ENCODE measurements at places on chromosomes 3 and 15.
A peak's percentile ranks its signal among the peaks of the same experiment; 100 is the strongest.

GRCh38 chr3:23442598-23443383 lies 239.7 kb downstream of the UBE2E2 start:
- no peak for DNase-seq

GRCh38 chr3:181919375-181919774 lies 207.7 kb downstream of the SOX2 start:
- no peak for DNase-seq

GRCh38 chr15:92648190-92648875 lies 7.2 kb downstream of the FAM174B start:
- peak; percentile 18 for DNase-seq

DNA sequence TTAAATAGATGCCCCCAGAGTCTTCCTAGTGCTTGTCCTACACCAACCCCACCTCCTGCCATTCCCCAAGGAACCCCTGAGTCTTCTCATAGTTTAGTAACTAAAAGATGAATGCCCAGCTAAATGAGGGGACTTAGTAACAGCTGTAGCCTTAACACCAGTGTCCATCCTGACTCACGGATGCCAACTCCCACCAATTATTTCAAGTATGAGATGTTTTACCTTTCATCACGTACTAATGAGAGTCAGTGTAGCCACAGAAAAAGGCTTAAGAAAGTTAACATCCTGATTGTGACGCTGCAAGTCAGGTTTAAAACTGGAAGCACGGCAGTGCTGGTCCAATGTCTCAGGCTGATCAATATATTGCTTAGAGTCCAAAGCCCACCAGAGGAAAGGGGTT lies 109.9 kb downstream of the FMN1 start:
- no peak for DNase-seq

DNA sequence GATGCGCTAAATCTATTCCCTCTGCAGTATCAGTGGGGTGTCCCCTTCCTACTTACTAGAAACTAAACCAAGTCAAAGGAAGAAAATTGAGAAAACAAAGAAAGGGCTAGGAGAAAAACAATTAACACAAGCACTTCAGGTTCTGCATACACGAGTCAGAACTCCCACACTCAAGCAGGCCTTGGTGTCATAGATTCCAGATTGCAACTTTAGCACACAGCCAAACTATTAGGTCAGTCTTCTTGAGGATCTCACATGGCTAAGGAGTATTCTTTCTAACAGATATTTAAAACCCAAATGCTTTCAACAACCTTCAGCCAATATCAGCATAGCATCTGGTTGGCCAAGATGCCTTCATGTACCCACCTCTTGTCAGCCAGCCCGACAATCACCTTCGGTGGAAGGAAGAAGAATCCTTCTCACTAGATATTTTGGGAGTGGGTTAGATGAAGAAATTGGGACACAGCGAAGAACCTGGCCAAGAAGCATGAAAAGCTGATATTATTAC lies 340.0 kb downstream of the VPS13C start:
- no peak for DNase-seq

DNA sequence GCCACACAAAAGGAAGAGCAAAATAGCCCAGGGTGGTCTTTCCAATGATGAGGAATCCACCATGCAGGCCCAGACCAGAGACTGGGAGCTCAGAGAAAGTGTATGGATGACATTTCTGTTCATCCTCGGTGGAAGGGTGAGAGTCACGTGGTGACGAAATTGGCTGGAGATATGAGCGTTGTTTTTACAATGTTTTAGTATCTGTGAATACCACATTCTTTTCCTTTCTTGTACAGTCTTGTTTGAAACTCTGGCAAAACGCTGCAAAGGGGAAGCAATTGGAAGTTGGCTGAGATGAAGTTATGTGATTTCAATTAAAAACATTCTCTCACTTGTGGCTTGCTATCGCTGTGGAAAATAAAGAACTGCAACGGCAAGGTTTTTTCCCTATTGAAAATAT lies 137.5 kb downstream of the MAGI1 start:
- no peak for DNase-seq

DNA sequence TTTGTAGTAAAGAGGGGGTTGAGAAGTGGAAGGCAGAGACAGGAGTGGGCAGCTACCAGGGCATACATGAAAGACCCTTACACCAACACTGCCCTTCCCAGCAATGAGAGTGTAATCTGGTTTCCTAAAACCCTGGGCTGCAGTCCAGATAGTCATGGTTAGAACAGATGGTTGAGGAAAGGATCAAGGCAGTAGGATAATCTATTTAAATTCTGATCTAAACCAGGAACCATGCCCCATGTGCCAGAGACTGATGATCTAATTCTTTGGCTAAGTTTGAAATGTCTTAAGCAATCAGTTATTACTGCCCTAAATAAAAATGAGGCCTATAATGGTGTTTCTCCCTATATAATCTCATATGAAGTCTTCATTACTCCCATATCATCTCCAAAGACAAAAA lies 59.6 kb downstream of the PRTG start:
- no peak for DNase-seq

GRCh38 chr3:160784853-160785252 lies 28.8 kb downstream of the PPM1L start:
- no peak for DNase-seq

- DNase-seq: no peak
These were observed 30.4 kb downstream of the VGLL4 start for GRCh38 chr3:11613319-11613718.

DNA sequence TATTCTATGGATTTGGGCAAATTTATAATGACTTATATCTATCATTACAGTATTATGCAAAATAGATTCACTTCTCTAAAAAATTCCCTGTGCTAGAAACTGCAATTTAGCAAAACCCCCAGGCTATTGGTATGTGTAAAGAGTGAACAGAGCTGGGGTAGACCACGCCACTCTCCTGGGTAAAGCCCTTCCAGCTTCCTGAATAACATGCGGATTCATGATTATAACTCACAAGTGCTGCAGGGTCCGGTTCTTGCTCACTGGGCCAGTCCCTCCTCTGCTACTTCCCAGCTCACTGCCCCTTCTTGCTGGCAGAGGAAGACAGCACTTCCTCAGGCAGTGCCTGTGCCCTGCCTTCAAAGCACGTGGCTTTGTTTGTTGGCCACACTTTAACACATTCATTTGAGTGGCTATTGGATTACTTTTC lies 4.1 kb downstream of the CD80 start:
- DNase-seq: no peak

DNA sequence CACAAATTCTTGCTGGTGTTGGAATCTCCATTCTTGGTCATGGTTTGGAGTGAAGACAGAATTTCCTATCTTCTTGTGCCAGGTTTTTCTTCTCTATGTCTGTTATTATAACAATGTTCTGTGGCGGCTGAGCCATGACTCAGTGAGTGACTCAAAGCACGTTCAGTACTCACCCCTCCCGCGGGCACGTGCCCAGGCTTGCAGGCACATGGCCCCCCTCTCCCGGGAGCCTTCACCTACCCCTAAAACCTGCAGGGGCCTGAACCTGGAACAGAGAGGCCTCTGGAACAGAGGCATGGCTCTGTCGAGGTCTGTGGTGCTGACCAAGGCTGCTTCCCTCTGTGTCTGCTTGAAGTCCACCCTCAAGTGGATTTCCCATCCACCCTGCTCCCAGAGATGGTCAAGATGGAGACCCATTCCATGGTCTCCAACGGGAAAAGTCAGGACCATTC lies 27.6 kb downstream of the PLXNB1 start:
- no peak for DNase-seq

GRCh38 chr3:183349421-183350157 lies 78.8 kb downstream of the MCF2L2 start:
- no peak for DNase-seq

GRCh38 chr3:1330107-1330506 lies 237.3 kb downstream of the CNTN6 start:
- DNase-seq: no peak

DNA sequence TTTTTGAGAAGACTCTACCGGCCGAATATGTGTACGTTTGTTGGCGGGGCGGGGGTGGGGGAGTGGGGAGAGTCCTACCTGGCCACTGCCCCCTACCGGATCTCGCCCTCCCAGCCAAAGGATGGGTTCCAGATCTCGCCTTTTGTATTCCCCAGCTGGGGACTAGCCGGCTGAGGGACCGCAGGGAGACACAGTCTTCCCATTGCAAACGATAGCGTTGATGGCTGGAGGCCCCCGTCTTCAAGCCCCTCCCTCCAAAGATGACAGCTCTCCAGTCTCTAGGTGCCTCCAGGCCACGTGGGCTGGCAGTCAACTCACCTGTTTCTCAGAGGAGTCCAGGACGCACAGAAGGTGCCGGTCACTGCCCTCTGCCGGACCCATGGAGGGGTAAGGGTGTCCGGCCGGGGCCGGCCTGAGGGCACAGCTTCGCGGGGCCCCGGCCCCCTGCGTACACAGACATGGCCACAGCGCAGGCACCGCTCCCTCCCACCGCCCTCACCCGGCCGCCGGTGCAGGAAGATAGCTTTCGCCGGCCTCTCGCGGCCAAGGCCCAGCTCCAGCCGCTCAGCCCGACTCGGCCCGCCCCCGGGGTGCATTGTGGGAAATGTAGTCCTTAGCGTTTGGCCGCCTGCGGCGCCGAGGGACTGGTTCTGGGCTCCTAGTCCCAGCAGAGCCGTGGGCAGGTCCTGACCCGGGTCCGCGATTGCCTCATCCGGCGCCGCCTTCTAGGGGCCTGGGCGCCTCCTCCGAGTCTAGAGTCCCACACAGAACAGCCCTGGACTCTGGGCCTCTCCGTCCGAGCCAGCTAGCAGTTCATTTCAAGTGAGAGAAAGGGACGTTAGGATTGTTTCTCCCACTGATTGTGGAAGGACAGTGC lies at the start of gene MON1A:
MON1A (minus strand) TSS at position 521 of the 877 bp plus-strand sequence. CDS start 16,465 bp downstream, outside the sequence.
- peak; percentile 70 for DNase-seq

GRCh38 chr3:2950159-2950558 lies 160.0 kb downstream of the IL5RA start:
- no peak for DNase-seq

GRCh38 chr3:114496021-114496434 lies 202.2 kb downstream of the TIGIT start:
- DNase-seq: no peak

DNA sequence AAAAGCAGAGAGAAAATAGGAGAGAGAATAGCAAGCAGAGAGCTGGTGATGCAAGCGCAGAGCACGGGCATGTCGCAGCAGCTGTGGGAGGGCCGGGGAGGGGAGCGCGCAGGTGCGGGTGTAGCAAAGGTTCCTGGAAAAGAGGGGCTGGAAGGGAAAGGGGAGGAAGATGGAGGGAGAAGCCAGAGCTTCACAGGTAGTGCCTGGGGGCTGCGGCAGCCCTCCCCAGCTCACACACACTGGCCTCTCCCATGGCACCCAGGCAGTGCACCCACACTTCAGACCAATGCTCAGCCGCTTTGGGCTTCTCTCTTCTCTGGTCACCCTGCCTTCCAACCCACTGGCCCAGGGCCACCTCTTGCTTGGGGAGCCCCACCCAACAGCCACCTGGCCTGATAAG lies 72.1 kb downstream of the ADAMTS7 start:
- no peak for DNase-seq

DNA sequence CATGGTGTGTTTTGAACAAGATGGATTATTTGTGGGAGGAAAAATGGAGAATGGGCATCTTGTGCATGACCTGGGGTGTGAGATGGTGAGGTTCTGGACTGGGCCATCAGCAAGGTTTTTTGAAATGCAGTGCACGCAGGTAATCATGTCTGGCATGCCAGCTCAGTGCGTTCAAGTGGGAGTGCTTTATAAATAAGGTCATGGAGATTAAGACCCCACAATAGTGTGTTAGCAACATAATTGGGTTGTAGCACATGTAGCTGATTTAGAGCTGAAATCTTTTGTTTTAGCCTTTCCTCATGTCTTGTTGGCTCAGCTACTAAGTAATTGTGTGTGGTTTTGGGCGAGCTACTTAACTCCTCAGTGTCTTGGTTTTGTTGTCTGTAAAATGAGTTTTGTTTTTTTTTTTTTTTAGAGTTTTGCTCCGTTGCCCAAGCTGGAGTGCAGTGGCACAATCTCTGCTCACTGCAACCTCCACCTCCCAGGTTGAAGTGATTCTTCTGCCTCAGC lies 3.9 kb upstream of the CACNA1D start:
- DNase-seq: no peak

- no peak for DNase-seq
These were observed 48.3 kb downstream of the NPTN start for GRCh38 chr15:73584699-73585420.
